Activated T-cell treated with anti-CD3 and anti-CD28 coated beads for 1 hour (primary cell): ENCODE measurements at places on chromosomes 11 and 22.

- DNase-seq = no peak
These were observed 321.7 kb downstream of the TMEM135 start for GRCh38 chr11:87359401-87359800.

DNA sequence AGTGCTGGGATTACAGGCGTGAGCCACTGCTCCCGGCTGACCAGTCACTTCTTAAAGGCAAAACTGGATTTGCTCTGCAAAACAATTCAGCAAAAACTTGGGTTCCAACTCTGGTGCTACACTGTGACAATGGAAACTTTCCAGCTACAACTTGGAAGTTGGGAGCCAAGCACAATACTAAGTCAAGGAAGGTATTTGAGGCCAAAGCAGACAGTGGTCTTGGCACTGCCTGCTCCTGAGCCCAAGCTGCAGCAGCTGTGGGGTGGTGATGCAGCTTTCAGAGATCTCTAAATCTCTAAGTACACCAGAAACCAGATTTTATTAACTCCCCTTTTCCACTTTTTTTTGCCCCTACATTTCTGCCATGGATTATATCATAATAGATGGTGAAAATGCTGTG is 17.5 kb downstream of the ADM start:
- DNase-seq = no peak

- no peak for DNase-seq
These were observed 248.6 kb downstream of the AASDHPPT start for GRCh38 chr11:106326087-106326486.

DNA sequence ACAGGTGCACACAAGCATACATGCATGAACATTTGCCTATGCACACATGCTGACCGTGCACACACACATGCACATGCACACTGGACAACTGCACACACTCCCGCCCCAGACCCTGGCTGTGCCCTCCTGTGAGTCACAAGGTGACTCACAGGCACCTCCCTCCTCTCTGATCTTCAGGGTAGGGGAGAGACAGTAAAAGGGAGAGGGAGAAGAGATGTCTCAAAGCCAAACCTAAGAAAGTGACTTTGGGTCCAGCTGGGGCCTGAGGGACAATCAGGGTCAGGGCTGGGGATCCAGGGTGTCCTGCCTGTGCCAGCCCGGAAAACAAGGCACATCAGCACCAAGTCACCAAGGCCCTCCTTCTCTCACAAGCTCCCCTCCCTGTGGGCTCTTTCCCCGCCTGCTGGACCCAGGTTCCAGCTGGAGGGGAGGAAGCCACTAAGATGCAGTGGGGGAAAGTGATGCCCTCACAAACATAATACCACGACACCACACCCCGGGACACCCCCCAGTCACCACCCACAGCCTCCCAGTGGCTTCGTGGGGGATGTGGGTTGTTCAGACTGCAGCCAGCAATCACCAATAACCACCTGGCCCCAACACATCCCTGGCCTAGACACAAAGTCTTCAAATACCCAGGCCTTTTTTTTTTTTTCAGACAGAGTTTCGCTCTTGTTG is 39.3 kb downstream of the PDGFB start:
- no peak for DNase-seq

GRCh38 chr11:130674686-130675308 is 226.4 kb downstream of the ADAMTS15 start:
- no peak for DNase-seq

- DNase-seq = no peak
These were observed 20.5 kb downstream of the CHORDC1 start for GRCh38 chr11:90202342-90202741.

GRCh38 chr11:134231958-134232659 is 7.6 kb downstream of the VPS26B start:
- no peak for DNase-seq

DNA sequence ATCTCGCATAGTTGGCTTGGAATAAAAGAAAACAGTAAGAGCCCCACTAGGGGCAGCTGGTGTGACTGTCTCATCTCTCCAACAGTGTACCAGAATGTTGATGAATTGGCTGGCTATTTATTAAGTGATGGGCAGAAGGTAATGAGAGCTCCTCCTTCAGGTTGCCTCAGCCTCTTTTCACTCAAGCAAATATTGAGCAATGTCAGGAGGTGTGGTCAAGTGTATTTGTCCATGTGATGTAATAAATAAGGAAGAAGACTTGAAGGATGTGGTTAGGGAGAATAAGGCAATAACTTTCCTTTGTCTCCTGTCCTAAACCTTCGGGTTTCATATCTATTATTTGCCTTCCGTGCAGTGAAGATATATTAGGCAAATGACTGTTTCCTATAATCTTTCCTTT is at the start of gene TCN1:
Gene TCN1 (minus strand): TSS at position 91 of the 400 bp plus-strand sequence. CDS start 17 bp downstream, at position 74.
- no peak for DNase-seq

GRCh38 chr11:113377681-113378412 is 9.7 kb upstream of the ANKK1 start:
- no peak for DNase-seq
